ENCODE measurements at places on chromosomes 16 and 17.

GRCh38 chr17:48961516-48962233 is 6.7 kb downstream of the GIP start:
- peak; percentile 87 for DNase-seq

- no peak for DNase-seq
These were observed 206.4 kb downstream of the CEP112 start for GRCh38 chr17:65985571-65985970.

- DNase-seq = no peak
These were observed 7.5 kb upstream of the ITGB3 start for GRCh38 chr17:47246120-47246519.

GRCh38 chr16:69382421-69382820 is 3.4 kb downstream of the TERF2 start:
- no peak for DNase-seq

DNA sequence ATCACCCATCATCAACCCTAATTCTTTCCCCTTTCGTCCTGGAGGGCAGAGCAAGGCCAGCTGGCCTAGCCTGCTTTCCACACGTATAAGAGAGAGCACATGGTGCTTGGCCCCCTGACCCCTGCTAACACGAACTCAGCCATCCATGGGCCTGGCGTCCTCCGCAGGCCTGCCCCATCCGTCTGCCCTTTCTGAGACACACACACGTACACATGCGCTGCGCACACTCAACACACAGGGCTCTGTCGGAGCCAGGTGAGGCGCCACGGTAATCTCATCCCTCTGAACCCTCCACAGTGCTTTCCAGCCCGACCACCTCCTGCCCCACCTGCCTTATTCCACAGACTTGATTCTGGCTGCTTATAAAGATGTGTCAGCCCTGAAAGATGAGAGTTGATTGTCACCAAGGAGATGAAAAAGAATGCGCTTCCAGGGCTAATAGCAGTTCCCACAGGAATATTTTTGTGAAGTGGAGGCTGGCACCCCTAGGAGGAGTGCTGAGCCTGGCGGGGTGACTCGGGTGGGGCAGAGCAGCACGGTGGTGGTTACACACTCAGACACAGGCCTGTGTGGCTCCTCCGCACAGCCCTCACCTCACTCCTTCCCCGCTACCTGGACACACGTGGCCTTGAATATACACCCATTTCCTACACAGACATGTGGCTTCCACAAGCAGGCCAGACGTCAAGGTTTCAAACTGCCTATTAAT is 228.1 kb downstream of the NTN1 start:
- no peak for DNase-seq

DNA sequence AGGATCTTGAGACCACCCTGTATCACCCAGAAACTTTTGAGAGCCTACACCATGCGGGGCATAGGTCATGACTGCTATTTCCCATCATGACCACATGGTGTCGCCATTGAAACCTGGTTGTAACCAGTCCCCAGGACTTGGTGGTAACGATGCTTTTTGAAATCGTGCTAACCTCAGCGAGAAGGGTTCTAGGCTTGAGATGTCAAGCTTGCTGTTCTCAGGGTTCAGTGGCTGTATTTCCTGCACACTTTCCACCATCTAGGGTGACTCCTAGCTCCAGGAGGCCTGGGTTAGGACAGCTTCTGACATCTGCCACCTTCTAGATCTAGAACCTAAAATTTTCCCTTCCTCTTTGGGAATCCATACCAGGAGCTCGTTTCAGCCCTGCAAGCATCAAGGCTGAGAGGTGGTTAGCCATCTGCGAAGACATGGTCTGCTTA is 13.0 kb upstream of the SPNS3 start:
- peak; percentile 84 for DNase-seq

DNA sequence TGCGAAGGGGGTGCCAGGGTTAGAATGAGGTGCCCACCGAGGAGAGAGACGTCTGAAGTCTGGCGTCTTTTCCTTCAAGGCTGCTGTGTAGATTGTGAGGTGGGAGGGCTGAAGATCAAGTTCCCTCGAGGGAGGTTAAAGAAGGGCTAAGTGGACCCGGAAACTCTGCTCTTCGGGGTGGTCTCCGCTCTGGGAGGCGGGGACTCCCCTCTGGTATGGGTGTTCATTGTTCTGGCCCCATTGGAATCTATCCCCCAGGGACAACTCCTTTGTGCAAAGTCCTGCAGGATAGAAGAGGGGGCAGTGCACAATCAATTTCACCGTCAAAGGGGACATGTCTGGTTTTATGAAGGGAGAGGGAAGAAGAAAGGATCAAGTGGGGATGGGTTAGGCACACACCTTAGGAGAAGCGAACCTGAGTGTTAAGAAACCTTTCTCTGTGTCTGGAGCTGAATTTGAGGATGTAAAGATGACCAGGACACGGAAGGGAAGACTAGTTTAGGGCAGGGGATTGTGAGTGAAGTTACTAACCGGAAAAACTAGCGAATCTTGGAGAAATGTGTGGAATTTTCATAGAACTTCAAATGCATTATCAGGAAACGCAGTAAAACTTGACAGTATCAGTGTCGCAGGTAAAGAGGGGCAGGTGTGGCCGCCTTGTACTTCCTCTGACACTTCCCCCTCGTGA is 809 bp upstream of the RAB34 start:
- DNase-seq = no peak

DNA sequence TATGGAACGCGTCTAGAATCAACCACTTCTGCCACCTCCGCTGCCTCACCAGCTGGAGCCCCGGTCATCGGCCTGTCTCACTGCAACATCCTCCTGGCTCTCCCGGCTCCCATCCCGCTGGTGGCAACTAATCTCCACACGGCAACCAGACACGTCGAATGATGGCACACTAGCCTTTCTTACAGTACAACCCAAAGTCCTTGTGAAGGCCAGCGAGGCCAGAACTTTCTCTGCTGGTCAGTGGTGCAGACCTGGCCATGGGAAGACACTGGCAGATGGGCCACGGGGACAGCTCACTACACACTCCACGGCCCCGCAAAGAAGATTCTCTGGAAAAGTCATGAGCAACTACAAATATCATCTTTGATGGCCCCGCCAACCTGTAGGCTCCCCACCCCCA is 117.6 kb downstream of the RMI2 start:
- no peak for DNase-seq

DNA sequence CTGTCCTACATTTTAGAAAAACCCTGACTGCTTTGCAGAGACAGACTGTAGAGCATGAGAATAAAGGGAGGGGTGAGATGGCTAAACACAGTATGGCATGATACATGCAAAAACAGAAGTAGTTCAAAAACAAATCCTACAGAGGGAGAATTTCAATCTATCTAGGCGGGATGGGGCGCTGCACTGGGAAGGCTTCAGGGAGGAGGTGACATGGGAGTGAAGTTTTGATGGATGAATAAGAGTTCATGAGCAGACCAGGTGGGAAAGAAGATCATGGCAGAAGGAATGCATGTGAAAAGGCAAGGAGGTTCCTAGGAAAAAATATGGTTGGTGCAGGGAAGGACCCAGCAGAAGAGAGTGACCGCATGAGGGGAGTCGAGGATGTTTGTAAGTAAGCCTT is 19.2 kb downstream of the HS3ST3B1 start:
- DNase-seq = no peak

GRCh38 chr17:4266550-4266949 is 2.8 kb upstream of the ANKFY1 start:
- DNase-seq = no peak

- no peak for DNase-seq
These were observed 16.9 kb downstream of the HOXB1 start for GRCh38 chr17:48513666-48514455.

GRCh38 chr16:25110387-25110947 is 1.1 kb upstream of the LCMT1 start:
- no peak for DNase-seq

GRCh38 chr16:47949276-47949675 is 206.5 kb downstream of the ABCC12 start:
- DNase-seq = no peak

DNA sequence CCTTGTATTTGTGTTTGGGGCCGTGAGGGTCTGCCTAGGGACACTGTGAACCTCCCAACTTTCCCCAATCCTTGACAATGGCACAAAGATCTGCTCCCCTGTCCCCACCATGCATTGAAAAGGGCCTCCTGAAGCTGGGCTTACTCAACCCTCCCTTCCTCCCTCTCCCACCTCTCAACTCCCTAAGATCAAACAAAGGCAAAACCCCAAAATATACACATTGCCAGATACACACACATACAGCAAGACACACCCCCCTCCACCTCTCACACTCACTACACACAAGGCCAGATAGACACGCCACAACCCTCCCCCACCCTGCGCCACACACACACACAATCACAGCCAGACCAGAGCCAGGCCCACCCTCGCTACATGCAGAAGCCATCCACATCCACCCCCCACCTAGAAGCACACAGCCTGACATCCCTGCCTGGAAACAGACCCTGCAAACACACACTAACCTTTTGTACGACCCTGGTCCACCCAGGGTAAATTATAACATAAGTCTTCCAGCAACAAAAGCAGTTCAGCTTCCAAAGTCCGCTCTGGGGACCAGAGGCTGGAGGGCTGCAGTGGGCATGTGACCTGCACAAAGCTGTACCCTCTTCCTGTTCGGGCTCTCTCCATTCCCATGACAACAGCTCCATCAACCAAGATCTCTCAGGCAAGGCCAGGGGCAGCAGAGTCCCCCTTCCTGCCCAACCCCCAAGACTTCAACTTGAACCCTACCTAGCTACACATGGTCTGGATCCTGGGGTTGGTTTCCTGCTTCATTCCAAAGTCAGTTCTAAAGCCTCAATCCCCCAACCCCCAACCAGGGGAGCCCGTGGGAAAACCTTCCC is 1.9 kb downstream of the PCGF2 start:
- no peak for DNase-seq

- DNase-seq = no peak
These were observed 7.0 kb upstream of the ANKRD40CL start for GRCh38 chr17:50774225-50774803.

Data from GM03348 (cell line).